CD4-positive, alpha-beta memory T cell (primary cell): ENCODE measurements at places on chromosomes 16 and 17.
A peak's percentile ranks its signal among the peaks of the same experiment; 100 is the strongest.

DNA sequence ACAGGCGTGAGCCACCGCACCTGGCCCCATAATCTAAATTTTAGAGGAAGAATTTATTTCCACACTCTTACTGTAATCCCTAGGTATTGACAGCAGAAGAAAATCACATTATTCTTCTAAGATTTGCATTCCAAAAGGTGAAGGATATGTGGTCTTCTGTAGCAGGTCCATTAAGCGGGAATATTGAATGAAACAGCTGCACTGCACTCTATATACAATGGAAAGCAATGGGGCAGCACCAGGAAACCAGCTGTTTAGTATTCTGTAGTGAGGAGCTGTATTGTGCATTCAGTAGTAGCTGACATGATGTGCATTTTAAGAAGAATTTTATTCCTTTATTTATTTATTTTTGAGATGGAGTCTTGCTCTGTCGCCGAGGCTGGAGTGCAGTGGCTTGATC is 49.6 kb downstream of the PSMD12 start:
- DNase-seq: no peak

DNA sequence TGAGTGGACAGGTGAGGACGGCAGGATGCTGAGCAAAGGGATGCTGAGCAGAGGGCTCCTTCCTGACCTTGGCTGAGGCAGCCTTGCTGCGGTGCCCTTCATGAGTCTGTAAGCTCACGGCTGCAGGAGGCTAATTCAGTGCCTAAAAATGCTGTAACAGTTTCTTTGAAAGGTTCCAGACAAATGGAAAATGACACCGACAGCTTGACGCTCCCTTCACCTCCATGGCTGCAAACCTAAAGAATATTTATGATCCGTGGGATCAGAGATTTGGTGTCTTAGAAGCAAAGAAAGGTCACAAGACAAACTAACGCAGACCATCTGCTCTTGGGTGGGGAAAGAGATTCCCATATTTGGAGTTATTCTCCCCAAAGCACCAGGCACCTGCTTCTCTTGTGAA is 28.0 kb downstream of the TOM1L2 start:
- DNase-seq: no peak

DNA sequence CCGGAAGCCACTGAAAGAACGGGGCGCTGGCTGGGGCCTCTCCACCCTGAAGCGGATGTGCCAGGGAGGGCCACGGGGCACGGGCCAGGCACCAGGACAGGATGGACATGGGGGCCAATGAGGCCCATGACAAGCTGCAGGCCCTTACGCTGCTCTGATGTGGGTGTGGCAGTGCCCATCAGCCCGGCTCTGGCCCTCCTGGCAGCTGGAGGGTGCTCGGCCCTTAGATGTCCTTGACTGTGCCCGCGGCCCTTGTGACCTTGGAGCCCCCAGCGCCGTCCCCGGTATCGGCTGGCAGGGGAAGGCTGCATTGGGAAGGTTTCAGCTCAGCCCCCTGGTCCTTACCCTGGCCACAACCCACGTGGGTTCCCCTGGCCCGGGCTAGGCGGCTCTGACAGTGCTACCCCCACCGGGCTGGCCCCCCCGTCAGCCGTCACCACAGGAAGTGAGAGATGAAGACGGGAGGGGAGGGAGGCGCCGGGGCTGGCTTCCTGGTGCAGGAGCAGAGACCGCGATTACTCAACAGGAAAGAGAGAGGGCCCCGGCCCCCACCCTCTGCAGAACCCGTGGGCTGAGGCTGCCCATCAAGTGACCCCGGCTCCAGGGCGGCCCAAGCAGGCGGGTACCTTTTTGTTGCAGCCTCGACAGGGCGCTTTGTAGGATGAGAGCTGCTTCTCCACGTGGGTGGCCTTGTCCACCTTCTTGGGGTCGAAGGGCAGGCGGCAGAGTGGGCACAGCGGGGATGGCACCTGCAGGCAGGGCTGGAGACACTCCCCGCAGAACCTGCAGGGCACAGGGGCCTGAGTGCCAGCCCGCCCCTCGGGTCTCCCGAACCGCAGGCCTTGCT is 5.3 kb downstream of the RNF166 start:
- DNase-seq: peak; percentile 95

DNA sequence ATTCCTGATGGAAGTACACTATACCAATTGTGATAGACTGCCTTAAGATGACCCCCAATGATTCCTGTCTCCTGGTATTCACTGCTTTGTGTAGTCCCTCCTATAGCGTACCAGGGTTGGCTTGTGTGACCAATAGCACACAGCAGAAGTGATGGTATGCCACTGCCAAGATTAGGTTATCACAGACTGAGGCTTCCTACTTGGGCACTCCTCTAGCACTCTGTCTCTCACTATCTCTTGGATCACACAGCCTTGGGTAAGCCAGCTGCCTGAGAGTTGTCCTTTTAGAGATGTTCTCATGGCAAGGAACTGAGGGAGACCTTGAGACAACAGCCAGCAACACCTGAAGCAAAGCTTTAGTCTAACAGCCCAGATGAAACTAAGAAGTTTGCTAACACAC is 12.7 kb upstream of the AMFR start:
- no peak for DNase-seq

DNA sequence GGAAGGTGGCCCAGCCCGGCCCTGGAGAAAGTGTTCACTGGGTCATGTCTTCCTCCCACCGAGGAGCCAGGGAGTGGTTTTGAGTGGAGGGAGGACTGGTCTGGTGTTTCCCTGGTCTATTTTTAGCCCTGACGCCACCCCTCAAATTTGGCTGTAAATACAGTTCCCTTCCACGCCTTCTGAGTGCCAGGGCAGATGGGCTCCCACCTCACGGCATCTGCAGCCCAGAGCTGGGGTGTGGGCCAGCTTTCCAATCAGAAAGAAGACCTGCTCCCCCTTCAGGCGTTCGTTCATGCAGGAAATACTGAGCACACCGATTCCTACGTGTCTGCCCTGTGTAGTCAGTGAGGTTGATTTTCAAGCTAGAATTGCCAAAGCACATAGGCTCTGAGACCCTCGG is 53.7 kb downstream of the SNX20 start:
- peak; percentile 44 for DNase-seq

- DNase-seq: no peak
Measured at GRCh38 chr17:37082311-37082860, 133.6 kb downstream of the AATF start.

- no peak for DNase-seq
Measured at GRCh38 chr17:10058921-10059683, 139.3 kb downstream of the GAS7 start.

DNA sequence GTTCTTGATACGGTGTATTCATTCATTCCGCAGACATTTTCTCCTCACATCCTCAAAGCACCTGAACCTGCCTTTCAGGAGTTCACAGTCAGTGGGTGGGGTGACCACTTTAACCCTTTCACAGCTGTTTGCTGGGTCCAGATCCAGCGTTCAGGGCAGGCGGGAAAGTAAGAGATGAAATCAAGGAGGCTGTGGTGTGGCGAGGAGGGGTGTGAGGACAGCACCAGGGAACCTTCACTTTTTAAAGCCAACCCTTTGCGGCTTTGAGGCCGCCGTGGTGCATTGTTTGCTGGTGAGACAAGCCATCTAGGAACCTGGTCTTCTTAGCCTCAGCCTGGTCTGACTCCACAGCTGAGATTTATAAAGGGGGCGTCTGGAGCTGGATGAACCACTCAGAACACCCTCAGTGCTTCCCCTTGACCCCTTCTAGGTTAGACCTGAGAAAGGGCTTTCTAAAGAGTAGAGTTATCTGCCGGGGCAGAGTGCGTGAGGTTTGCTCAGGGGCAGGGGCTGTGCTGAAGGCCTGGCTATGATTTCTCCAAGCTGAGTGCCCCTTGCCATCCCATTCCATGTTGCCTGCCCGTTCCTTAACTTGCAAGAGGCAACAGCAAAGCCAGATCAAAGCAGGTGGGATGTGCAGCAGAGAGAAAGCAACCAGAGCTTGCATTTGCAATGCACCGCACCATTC is 933 bp downstream of the CCR7 start:
- DNase-seq: peak; percentile 52

GRCh38 chr16:85579191-85579590 is 33.9 kb upstream of the GSE1 start:
- no peak for DNase-seq

GRCh38 chr17:46896991-46897390 is 26.0 kb upstream of the GOSR2 start:
- no peak for DNase-seq

DNA sequence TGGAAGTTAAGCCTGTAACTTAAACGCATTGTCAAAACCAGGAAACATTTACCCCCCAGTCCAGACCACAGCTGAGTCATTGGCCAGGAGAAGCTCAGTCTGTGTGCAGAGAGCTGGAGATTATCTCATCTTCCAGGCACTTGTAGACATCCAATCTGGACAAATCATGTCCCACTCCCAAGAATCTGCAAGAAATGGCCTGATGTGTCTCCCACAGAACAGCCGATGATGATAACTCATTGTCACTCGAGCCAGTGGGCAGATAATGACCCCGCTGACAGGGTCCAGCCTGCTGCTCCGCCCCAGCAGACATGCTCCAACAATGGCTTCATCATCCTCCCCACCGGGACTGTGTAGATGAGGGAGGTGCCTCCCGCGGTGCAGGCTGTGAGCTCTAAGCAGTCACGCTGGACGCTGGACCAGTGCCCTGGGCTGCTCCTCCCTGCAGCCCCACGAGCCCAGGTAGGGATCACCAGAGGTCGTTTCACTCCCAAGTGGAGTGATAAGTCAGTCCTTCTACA is 322.5 kb downstream of the C16orf95 start:
- DNase-seq: no peak

- DNase-seq: no peak
Measured at GRCh38 chr16:78566397-78567073, 467.1 kb downstream of the WWOX start.

GRCh38 chr17:8409966-8410882 is 12.6 kb upstream of the RNF222 start:
- peak; percentile 71 for DNase-seq

GRCh38 chr17:20924306-20924705 is 118.5 kb downstream of the USP22 start:
- no peak for DNase-seq

DNA sequence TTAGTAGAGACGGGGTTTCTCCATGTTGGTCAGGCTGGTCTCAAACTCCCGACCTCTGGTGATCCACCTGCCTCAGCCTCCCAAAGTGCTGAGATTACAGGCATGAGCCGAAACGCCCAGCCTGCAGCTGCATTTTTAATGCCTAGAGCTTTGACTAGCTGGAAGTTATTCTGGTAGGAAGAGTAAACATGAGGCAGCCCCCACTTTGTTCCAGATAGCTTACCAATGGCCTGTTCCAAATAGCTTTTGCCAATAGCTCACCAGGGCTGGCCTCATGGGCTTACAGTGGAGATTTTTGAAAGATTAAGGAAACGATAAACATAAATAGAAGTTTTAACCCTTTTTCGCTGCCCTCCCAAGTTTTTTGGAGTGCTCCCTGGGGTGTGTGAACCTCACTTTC is 9.8 kb downstream of the TRPV2 start:
- DNase-seq: no peak

DNA sequence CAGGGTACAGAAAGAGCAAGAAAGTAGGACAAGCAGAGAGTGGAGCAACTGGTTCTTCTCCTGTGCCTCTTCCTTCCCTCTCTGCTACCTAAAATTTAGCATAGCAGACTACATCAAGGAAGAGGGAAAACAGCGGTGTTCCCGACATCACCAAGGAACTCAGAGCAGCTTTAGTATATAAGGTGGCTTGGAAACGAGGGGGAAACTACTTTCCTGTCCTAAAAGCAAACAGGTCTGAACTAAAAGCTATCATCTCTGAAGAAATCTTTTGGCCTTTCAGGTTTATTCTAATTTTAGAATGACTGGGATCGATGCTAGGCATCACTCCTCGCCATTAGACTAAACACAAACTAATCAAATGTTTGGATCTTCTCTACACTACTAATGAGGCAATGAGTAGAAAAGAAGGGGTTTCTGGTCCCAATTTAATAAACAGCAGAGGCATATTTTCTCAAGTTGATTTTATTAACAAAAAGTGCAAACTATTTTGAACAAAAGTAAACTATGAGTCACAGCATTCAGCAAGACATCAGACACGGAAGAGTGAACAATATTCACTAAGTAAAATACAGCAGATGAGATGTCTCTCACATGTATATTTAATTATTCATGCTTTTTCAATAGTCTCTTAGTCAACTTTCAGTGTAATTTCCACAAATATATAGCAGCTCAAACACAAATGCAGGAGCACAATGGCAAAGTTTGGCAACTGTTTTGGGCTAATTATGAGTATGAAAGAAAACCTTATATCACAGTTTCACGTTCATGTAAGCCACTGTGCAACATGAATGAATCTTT is 108.7 kb downstream of the TRIM37 start:
- no peak for DNase-seq

DNA sequence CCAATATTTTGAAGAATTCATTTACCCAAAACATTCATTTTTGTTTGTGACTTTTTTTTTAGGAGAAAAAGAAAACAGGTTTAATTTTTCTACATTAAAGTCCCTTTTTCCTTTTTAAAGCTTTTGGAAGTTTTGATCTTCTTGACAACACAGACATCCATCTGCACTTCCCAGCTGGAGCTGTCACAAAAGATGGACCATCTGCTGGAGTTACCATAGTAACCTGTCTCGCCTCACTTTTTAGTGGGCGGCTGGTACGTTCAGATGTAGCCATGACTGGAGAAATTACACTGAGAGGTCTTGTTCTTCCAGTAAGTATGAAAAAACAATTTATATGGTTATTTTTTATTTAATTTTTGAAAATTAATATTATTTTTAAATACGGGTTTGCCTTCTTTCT is 37.2 kb downstream of the SIAH1 start:
- DNase-seq: no peak

- no peak for DNase-seq
Measured at GRCh38 chr16:62596125-62596524, 559.9 kb upstream of the CDH8 start.

GRCh38 chr17:36825951-36826350 is 111.3 kb upstream of the LHX1 start:
- no peak for DNase-seq

DNA sequence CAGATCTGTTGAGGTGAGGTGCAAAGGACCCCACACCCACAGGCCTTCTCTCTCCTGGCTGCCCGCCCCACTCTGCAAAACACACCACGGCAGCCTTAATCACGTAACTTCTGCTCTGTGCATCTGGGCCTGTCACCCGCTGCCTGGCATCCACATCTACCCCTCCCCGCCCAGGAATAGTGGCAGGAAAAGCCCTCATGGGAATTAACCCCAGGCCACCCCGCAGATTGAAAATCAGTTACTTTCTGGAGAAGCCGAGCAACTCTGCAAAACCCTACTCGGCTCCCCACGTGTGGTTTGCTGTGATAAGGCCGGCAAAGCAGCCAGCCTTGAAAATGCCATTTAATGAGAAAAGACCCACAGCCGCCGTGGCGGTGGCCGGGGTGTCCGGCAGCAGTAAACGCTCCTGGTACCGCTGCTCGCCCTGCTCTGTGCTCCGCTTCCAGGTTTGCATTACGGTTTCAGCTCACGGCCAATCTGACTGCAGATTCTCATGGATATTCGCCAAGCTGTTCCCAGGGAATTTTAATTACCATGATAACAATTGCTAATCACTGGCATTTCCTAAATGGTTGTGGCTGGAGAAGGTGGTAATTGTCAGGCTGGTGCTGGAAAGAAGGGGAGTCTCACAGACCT is 78.0 kb upstream of the DOC2B start:
- DNase-seq: no peak

DNA sequence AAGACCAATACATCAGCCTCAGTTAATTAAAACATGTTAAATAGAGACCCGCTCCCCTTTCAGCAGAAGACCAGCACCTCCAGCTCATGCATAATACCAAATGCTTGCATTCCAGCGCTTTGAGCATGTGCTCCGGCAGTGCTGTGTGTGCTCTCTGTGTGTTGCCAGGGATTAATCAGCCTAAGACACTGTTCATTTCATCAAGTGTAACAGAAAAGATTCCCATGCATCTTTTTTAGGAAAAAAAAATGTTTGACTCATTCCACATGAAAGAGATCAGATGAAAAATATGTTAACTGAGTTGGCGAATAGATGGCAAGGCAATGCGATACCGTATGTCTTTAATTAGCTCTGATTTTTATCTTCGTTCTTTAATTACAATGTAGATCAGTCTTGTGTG is 187.6 kb downstream of the RPTOR start:
- DNase-seq: no peak
